ENCODE measurements at places on chromosomes 11 and 22.

DNA sequence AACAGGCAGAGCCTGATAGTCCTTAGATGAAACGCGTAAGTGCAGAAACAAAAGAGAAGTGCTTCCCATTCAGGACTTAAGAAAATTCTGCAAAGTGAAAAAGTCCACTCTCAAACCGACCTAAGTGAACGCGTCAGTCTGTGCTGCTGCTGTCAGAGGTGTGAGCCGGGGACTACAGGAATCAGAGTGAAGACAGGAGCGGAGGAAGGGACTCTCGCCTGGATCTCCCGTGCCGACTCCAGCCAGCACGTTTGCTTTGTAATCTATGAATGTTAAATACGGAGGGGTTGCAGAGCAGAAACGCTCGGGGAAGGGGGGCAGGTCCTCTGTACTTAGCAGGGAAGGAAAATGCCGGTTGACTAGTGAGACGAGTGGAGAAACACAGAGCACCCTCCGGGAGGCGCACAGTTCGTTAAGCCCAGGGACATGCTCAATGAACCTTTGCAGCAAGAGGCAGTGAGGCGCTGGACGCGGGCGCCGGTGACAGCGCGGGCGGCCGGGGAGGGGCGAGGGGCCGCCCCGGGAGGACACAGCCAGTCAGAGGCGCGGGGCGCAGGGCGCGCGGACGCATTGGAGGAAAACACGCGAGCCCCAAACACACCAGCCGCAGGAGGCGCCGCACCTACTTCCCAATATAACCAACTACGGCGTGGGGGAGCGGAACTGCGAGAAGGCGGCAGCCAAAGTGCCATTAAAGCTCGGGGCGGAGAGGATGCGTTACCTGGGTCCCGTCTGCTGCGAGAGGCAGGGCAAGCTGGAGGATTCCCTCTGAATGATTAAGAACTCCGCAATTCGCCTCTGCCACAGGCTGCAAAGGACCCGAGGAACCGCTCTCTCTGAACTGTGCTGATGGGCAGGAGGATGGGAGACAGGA is at the start of gene CNTN5:
TSS of gene CNTN5 (plus strand) at position 598 of the 874 bp plus-strand sequence.
- DNase-seq = peak; percentile 73

GRCh38 chr11:126350836-126351235 is 4.7 kb upstream of the ST3GAL4 start:
- no peak for DNase-seq

DNA sequence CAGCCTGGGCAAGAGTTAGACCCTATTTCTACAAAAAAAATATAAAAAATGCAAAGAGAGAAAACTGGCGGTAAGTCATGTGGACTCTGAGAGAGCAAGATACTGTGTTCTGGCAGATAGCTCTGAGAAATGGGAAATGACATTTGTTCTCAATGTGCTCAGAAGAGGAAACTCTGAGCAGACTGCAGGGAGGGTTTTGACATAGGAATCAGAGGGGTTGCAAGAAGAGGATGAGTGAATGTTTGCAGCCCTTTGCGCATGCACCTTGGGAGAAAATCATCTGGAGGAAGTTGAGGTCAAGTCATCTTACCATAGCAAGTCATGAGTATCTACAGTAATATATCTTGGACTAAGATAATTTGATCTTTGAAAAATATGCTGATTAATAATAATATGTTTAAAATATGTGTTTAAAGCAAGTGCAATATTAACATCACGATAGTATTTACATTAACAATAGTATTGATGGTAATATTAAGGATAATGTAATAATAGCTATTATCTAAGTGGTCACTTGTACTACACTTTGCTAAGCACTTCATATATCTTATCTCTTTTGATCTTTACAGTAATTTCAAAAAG is 2.6 kb downstream of the ACER3 start:
- DNase-seq = no peak

- no peak for DNase-seq
Measured at GRCh38 chr11:2825261-2825888, 60.2 kb downstream of the CDKN1C start.

DNA sequence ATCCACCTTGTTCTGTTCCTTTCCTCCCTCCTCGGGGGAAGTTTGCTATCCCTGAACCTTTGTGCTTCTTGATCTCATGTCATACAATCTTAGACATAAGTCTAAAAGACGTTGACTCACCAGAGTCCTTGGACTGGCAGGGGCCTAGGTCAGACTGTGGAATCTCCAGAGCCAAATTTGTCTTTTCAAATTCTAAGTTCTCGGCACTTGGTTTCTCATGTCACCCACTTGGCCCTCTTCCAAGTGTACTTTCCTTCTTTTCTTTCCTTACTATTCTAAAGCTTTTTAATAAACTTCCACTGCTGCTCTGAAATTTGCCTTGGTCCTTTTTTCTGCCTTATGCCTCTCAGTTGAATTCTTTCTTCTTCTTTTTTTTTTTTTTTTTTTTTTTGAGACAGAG is 30.1 kb upstream of the SMPD1 start:
- DNase-seq = no peak

All from right renal cortex interstitium (tissue), 3 donors.